SK-N-DZ (cell line): ENCODE measurements at places on chromosomes 16 and 17.
A peak's percentile ranks its signal among the peaks of the same experiment; 100 is the strongest.

DNA sequence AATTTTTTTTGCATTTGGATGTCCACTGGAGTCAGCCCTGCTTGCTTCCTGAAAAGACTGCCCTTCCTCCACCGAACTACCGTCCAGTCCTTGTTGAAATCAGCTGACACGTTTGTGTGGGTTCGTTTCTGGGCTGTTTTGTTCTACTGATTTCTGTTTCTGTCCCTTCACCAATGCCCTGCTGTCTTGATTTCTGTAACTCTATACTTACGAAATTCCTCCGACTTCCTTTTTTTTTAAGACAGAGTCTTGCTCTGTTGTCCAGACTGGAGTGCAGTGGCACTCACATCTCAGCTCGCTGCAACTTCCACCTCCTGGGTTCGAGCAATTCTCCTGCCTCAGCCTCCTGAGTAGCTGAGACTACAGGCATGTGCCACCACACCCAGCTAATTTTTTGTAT is 8.4 kb upstream of the GAA start:
- DNase-seq = no peak

DNA sequence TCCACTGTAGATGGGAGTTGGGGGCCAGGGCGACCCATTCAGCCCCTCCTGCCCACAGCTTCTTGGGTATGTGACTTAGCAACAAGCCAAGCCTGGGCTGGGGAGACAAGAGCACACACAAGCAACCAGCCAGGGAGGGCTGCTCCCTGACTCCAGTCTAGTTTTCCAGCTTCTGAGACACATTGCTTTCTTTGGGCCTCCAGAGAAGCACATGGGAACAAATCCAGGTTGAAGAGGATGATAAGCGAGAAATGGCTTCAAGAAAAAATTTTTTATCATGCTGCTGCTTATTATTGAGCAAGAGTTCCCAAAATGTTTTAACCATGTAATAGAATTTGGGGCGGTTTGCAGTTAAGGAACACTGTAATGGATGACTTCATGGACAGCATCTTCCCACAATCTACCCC is 173.7 kb downstream of the SOX9 start:
- no peak for DNase-seq

DNA sequence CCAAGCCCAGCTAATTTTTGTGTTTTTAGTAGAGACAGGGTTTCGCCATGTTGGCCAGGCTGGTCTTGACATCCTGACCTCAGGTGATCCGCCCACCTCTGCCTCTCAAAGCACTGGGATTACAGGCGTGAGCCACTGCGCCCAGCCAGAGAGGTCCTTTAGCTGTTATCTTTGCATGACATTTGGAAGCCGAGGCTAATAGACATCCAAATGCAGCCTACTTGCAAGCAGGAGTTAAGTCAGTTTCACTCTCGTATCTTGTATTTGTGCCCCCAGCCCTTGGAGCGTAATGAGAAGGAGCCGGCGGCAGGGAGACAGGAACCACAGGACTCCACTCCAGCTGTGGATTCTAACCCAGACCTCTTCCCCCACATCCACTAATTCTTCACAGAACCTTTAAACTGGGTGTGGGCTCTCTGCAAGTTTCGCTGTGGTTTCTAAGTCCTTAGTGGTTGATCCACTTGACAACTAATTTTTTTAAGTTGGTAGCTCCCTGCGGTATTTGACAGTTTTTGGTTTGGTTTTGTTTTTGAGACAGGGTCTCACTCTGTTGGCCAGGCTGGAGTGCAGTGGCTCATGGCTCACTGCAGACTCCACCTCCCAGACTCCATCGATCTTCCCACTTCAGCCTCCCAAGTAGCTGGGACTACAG is 3.1 kb upstream of the CYTH1 start:
- DNase-seq = no peak

DNA sequence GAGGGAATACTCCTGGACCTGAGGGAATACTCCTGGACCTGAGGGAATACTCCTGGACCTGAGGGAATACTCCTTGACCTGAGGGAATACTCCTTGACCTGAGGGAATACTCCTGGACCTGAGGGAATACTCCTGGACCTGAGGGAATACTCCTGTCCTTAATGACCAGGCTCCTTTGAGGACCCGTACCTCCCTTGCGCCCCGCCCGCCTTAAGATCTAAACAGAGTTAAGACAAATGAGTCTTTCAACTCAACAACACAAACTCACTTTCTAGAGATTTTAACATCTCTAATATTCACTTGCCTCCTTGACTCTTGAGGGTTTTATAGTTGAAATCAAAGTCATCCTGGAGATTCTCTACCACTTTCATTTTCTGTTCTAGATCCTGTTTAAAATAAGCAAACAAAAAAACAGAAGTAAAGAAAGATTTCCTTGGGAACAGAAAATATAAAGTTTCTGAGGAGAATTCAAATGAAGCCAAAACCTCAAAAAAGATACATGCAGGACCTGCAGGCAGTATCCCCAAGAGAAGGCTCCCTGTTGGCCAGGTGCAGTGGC is 49.7 kb downstream of the STAT3 start:
- DNase-seq = no peak

DNA sequence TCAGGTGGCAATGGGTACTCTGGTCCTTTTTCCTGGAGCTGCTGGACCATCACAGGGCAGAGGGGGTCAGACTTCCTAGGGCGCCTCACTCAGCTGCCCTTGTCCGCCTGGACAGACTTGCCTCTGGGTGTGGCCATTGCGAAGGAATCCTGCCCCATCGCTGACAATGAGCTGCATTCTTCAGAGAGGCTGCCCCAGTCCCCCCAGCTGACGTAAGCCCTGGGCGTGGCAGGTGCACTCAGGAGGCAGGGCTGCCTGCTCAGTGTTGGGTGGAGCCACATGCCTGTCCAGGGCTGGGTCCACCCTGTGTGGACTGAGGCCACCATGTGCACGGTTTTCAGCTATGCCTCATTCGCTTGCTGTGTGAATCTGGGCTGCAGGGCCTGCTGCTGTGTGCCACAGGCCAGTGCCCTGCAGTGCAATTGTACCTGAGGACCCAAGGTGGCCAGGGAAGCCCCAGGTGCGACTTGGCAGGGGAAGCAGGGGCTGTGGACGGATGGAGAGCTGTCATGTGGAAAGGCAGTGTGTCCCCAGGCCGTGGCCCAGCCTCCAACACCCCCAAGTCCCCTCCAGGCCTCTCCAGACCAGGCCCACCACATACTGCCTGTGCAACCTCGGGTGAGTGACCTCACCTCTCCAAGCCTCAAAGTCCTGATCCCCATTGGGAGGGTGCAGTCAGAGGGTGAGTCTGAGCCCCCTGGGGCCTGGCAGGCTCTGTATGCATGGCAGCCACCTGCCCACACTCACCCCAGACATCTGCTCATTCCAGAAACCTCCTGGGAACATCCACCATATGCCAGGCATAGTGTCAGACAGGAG is 14.0 kb upstream of the MPRIP start:
- DNase-seq = no peak

DNA sequence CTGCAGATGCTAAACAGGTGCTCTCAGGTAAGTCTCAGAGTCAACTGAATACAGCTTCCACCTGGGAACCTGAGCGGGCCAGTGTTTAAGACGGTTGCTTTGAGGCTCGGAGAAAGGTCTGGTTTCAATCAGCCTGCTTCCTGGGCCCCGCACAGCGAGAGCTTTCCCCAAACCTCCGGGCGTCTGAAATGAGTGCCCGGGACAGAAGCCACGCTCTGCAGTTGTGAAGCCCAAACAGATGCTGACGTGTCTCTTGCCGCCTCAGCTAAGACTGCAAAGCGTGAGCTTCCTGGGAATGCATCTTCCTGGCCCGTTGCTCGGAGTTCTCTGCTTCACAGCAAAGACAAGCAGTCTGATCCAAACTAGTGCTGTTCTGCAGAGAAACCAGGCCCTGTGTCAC is 36.7 kb downstream of the PLXDC1 start:
- no peak for DNase-seq

- peak; percentile 37 for DNase-seq
Observed at GRCh38 chr17:82241183-82241925, 12.5 kb downstream of the SLC16A3 start.

GRCh38 chr16:2428051-2428783 is 1.0 kb upstream of the CCNF start:
- peak; percentile 71 for DNase-seq

DNA sequence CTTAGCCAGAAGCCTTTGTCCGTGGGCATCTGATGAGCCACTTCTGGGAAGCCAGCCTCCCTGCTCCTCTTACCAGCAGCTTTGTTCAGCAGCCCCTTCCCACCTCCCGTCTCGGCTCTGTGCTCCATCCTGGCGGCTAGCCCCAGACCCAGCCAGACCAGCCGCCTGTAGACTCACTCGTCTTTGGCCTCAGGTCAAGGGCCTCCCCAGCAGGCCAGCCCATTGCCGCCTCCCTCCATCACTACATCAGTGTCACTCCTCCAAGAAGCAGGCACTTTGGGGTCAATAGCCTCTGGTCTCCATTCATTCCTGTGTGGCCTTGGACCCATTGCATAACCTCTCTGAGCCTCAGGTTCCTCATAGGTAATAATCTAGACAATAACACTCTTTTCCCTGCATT is 20.9 kb upstream of the CRHR1 start:
- DNase-seq = no peak

GRCh38 chr16:17367036-17367435 is 103.7 kb downstream of the XYLT1 start:
- DNase-seq = no peak

DNA sequence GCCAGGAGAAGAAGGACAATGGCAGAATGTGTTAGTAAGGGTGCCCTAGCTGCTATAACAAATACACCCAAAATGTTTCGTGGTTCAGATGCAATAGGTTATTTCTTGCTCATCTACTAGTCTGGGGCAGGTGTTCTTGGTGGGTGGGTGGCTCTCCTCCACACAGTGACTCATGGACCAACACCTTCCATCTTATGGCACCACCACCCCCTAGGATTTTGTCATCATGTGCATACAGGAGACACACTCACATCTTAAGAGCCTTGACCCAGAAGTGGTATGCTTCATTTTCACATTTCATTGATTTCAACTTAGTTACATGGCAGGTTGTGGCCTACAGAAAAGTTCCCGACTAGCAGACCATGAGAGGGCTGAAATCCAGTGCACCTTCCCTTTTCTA is 114.7 kb downstream of the AMFR start:
- DNase-seq = no peak
